Cortex of kidney (tissue), 1 donor: ENCODE measurements at places on chromosomes 12 and 14.

DNA sequence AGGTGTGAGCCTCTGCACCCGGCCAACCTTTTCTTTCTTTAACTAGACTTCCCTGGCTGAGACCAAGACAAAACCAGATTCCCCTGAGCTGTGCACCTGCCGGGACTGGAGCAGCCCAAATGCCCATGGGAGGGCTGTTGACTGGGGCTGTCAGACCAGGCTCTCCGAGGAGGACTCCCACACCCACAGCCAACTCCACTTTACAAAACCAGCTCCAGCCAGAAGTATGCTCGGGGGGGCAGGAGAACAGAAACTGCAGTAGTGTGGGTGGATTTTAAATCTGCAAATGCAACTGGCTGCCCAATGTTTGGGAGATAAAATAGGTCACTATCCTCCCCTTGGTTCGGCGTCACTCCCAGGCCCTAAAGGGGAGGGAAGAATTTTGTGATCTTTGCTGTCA lies 78.5 kb downstream of the VCPKMT start:
- DNase-seq: no peak

- DNase-seq: no peak
Measured at GRCh38 chr12:1466481-1467154, 127.8 kb downstream of the FBXL14 start.

GRCh38 chr12:18595412-18595811 lies 142.4 kb downstream of the PLCZ1 start:
- DNase-seq: no peak

GRCh38 chr12:19847294-19848059 lies 408.2 kb downstream of the AEBP2 start:
- DNase-seq: no peak

DNA sequence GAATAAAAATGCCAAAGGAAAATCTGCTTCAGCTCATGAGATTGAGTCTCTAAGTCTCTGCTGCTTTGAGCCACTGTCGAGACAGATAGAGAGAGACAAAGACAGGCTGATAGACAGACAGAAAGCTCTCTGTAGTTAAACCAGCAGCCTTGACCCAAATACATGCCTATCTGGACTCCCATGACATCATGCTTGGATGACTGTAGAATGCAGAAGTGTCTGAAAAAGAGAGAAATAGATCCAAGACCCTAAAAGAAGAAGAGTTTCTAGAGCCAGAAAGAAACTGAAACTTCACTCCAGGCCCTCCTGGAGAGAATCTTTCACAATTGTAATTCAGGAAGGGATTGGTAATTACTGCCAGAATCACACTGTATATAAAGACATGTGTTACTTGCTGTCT lies 122.6 kb upstream of the PLXNC1 start:
- no peak for DNase-seq

DNA sequence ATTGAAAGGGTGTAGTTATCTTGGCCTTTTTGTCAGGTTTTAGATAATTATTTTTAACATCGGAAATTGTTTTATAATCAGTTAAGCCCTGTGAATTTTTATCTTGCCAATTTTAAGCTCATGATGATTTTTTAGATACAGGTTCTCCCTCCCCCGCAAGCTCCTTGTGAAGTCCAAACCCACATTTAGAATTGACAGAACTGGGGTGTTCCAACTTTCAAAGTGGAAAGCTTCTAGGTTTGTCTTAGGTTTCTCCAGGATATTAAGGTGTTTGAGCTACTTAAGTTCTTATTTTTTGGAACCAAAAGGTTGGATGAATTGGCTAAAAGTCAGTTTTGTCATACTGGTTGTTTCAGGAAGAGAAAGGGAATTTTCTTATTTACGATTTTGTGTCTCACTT lies 49.1 kb downstream of the ATP2A2 start:
- DNase-seq: no peak

GRCh38 chr14:50667684-50667995 lies 466 bp downstream of the SAV1 start:
- no peak for DNase-seq

DNA sequence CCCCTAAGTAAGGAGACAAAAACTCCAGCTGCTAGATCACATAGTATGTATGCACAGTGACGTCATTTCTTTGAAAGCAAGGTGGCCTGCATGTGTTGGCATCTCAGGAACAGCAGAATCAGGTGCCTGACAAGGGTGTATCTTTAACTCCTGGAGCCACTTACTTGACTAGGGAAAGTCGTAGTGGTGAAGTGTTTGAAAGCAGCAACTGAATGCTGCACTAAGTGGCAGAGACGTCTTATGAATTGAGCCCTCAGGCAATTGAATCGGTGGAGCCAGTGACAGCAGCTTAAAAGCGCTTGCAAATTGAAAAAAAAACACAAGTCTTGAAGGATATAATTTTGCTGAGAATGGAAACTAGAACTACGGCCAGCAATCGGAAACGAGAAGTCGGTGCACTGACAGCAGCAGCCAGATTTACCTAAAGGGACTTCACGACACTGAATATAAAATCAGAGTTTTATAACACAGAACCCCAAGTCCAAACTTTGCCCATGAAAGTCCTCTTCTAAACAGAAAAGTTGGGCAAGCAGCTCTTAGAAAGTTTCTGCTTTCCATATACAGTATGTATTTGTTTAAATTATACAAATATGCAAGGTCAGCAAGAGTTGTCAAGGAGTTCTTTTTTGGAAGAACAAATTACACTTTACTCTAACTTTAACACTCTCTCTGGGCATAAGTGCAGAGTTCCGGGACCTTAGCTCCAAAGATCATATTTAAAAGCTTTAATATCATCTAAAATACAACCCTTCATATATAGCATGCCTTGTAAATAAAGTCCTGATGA lies 1.1 kb downstream of the IGF1 start:
- DNase-seq: no peak

- no peak for DNase-seq
Measured at GRCh38 chr14:36519431-36520321, at the start of gene NKX2-1. TSS of gene NKX2-1 (minus strand) at chr14:36520232. CDS start at chr14:36520129, 103 bp downstream.

GRCh38 chr12:33546004-33546403 lies 106.4 kb upstream of the SYT10 start:
- DNase-seq: no peak

- no peak for DNase-seq
Measured at GRCh38 chr12:9925705-9926393, 6.3 kb downstream of the CLEC2A start.

GRCh38 chr14:65495196-65495595 lies 82.7 kb downstream of the FUT8 start:
- no peak for DNase-seq

- no peak for DNase-seq
Measured at GRCh38 chr12:115011703-115012102, 327.7 kb upstream of the TBX3 start.

- no peak for DNase-seq
Measured at GRCh38 chr12:3468329-3468728, 22.7 kb upstream of the PRMT8 start.

- DNase-seq: no peak
Measured at GRCh38 chr14:76916040-76916715, 90.0 kb downstream of the LRRC74A start.

GRCh38 chr14:68178282-68178681 lies 358.7 kb downstream of the RAD51B start:
- DNase-seq: no peak

GRCh38 chr14:25484235-25484634 lies 434.3 kb upstream of the STXBP6 start:
- no peak for DNase-seq

- no peak for DNase-seq
Measured at GRCh38 chr12:59787610-59788009, 191.8 kb downstream of the SLC16A7 start.

DNA sequence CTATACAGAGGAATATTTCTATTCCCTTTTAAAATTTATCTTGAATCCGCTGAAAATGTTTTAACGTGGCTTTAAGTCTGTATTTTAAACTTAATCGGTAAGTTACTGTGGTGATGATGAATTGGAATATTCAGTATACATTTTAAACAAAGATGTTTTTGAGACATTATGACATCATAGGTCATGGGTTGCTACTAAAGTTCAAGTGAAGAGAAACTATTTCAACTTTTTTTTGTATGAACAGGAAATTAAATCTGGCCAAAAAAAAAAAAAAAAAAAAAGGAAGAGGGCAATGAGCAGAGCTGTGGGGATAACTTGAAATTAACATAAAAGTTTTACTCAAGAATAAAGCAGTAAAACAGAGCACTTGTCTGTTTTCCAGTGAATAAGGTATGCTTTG lies 109.0 kb downstream of the PLEKHA5 start:
- no peak for DNase-seq

DNA sequence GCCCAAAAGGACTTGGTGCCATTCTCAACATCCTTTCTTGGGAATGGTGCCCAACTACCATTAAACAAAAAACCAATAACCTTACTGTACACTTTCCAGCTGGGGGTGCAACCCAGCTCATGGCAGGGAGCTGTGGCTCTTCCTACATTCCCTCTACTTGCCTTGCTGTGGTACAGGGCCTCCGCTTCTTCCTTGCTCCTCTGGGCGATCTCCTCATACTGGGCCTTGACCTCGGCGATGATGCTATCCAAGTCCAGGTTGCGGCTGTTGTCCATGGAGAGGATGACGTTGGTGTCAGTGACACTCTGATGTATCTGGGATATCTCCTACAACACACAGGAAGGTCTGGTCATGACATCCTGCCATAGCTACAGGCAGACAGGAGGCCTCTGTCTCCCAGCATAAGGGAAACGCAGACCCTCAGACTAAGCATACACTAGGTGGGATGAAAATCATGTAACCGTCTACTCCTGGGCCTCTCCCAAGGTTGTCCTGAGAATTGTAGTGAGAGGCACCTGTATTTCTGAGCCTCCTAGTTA lies 3.9 kb downstream of the KRT2 start:
- no peak for DNase-seq

DNA sequence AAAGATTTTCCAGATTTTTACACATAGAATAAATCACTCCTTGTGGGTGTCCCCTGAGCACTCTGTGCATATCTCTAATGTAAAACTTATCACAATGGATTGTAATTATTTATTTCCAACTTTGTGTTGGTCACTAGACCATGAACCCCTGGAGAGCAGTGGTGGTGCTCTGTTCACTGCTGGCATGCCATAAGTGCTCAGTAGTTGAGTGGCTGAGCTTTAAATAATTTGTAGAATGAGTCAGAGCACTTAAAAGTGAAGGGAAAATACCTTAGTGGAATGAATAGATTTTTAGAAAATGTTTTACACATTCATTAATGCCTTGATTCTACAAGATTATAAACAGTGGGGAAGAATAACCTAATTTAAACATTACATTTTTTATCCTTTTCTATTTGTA lies 6.3 kb downstream of the MGAT4C start:
- no peak for DNase-seq

- no peak for DNase-seq
Measured at GRCh38 chr12:113912760-113913329, 53.3 kb downstream of the RBM19 start.

DNA sequence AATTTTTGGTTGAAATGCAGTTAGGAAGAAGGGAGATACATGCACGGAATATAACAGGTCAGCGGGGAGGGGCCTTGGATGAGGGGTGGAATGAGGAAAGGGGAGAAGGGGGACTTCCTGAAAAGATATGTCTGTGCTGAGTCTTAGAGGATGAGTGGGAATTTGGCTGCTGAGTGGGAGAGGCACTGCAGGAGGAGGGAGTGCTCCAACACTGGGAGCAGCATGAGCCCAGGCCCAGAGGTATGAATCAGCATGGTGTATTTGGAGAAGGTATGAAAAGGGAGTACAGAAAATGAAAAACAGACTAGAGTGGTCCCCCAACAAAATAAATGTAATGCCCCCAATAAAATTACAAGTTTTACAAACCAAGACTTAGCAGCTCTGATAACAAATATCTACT lies 394.4 kb downstream of the IPO8 start:
- DNase-seq: no peak

DNA sequence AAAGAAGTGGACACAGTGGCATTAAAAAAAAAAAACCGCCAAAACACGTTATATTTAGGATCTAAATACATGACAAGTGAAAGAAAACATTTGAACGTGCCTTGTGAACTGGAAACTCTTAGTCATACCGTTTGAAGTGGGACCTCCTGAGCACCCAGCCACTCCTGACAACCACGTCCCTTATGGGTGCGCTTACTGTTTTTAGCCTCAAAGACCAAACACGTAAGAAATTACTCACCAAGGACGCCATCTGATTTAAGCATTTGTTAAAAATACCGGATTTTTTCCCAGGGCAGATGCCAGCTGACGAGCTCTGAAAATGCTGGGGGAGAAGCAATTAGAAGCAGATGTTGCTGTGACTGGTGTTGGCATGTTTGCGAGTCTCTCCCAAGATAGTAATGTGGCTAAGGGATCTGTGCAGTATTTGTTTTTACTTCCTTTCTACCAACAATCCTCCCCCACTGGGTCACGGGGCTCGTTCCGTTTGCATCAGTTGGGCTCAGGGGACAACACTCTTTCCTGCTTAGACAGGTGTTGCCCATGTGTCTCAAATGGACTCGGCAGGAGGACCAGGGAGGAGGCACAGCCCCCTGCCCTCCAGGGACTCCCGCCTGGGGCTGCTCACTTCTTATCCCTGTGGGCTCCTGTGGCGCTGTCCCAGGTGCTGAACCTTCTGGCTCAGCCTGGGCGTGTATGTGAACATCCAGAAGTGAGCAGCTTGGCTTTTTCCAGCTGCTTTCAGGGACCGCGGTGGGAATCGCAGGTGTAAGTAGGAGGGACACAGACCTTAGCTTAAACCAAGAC lies 101.0 kb downstream of the BEGAIN start:
- DNase-seq: no peak

DNA sequence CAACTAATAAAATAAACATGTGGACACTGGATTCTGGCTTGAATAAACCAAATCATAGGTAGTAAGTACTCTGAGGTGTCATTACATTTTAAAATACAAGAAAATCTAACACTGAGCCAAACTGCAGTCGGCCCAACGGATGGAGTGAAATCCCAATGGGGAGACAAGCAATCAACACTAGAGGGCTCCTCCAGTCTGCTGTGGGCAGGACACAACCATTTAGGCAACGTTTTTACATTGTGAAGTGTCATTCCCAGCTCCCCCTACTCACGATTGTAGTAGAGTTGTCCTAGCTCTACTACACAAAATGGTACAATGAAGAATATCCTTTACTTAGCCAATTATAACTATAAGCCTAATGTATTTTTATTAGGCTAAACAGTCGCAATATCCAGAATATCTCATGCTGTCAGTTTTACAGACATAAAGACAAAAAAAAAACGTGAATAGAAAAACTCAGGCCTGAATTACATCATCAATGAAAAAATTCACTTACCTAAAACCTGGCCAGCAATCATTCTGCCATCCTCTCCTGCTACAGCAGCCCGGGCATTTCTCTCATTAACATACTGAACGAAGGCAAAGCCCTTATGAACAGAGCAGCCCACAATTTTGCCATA lies 35.7 kb downstream of the HNRNPC start:
- DNase-seq: no peak

DNA sequence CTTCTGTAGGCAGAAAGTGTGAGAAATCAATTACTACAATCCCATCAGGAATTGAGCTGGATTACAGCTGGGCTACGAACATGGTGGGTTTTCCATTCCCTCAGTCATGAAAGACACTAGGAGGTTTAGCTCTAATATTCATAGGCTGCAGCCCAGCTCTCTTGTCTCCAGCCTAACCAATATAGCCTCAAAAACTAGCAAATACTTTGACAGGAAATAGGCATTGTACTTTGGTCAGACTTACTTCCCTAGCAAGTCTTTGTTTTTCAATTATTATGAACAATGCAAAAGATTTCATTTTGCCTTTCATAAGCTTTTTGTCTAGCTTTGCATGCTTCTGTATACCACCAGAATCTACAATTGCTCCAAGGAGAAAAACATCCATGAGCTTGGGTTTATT lies 296.2 kb downstream of the GPHN start:
- no peak for DNase-seq
